Heart right ventricle (tissue), 16 donors: ENCODE measurements at places on chromosomes 1 and 21. TPM values are rescaled to one million over a fixed set of nuclear protein-coding genes. Genes with fewer than 3 reads are reported as not detected.

- no peak for DNase-seq
These were observed 203.8 kb upstream of the POU3F1 start for GRCh38 chr1:38250356-38250755.

Gene LRRC40
- 6.5 TPM for polyA plus RNA-seq

Gene COL11A1
- polyA plus RNA-seq = not detected

- DNase-seq = no peak
These were observed 67.2 kb upstream of the B3GALNT2 start for GRCh38 chr1:235571482-235571881.

DNA sequence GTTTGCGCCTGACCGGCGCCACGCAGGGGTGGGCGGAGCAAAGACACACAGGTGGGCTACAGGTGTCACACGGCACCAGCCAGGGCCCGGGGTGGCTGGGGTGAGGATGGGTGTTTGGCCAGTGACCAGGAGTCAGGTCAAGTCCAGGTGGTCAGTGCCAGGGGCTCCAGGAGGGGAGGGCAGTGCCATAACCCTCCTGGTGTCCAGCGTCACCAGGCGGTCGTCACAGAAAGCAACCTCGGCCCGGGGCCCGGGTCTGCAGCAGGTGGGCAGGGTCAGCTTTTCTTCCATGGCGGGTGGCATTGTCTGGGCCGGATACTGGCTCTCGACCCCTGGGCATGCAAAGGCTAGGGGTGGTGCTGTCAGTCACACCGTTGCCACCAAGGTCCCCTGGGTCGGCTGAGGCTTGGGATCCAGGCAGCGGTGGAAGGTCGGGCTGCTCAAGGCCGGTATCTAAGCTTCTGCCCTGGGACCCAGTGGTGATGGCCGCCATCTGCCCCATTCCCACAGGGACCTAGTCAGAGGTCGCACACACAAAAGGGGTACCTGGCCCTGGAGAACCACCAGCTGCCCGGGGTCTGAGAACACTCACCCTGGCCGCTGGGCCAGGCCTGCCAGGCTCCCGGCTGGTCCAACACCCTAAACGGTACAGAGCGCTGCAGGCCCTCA lies 1.8 kb downstream of the FNDC10 start:
- DNase-seq = no peak

Gene NGF
- 21.6 TPM for polyA plus RNA-seq

DNA sequence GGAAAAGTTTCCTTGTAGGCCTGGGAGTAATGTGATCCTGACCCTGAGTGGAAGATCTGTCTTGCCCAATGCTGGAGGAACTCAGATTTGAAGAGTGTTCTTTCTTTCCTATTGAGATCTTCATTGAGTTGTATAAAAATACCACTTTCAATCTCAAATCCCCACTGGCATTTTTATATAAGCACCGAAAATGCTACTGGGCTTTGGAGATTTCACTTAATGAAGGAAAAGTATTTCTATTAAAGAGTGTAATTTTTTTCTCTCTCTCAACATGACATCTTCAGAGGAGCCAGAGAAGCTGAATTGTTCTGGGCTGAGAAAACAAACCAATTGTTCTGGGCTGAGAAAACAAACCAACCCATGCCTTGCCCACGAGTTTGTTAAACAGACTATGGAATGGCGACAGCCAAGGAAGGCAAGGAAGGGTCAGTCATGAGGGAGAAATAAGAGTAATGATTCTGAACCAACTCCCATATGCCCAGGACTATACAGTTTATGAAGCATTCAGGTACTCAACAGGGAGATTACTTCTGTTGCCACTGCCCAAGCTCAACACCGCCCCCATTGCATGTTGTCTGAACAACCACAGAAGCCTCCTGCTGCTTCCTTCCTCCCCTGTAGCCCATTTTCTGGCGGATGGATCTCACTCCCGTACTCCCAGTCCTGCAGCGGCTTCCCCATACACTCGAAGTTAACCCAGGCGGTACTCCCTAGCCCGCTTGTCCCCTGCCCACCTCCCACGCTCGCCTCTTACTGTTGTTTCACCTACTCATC lies 103.2 kb downstream of the BEND5 start:
- DNase-seq = no peak

DNA sequence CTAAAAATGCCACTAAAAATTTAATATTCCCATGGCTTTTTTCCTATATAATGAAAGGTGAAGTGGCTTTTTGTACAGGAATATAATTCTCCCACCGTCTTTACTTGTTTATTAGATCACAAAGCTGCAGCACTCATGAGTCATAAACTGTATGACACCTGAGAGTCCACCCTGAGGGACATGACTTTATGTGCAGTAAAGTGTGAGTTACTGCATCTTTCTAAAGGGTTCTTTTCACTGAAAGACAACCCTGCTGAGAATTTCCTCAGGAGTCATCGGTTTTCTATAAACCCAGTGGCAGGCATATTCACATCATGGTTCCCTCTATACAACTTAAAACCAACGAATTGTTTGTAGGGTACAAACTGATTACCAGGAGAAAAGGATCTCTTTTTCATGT lies 77.4 kb downstream of the APP start:
- no peak for DNase-seq

- no peak for DNase-seq
These were observed 258.0 kb upstream of the VAMP3 start for GRCh38 chr1:7513081-7513480.

Gene C1orf53
- polyA plus RNA-seq = 7.8 TPM

- no peak for DNase-seq
These were observed 4.4 kb upstream of the PRDM15 start for GRCh38 chr21:41883582-41883981.

Gene CEP170
- polyA plus RNA-seq = 35.4 TPM

DNA sequence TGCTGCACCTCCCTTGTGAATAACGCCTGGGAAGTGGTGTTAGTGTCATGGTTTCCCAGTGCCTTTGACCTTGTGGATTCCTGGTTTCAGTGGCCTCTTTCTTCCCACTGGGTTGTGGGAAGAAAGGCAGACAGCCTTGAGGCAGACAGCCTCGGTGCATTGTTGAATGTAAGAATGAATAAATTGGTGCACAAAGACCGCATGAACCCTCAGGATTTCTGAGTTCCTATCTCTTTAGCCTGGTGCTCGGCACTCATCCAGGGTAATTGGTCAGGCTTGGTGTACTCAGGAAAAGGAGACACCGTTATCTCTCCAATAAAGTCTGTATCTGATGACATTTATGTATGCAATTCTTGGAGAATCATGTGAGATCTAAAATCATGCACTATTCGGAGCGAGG lies 5.1 kb downstream of the ZNF362 start:
- no peak for DNase-seq

- DNase-seq = no peak
These were observed 6.7 kb downstream of the C1QTNF12 start for GRCh38 chr1:1239614-1240347.

GRCh38 chr1:166947398-166948043 lies 27.8 kb downstream of the ILDR2 start:
- peak; percentile 40 for DNase-seq

DNA sequence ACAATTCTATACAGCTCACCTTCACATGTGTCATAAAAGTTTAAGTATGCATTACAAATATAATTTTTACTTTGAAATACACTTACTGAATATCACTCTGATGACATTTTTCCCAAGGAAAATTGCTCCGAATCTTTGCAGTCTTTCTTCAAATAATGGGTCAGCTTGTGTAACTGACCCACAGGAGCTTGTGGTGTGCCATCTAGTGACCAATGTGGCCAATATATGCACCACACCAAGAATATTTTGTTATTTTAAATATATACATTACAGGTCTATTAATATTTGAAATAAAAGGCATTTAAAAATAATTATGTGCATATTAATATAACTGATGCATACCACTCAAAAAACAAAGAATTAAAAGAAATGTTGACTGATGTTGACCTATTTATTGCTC lies 271.4 kb downstream of the TBX15 start:
- DNase-seq = no peak

Gene PLA2G2F
- not detected for polyA plus RNA-seq

Gene OR10K1
- polyA plus RNA-seq = not detected

- DNase-seq = no peak
These were observed 70.7 kb downstream of the PGM1 start for GRCh38 chr1:63663873-63664272.

DNA sequence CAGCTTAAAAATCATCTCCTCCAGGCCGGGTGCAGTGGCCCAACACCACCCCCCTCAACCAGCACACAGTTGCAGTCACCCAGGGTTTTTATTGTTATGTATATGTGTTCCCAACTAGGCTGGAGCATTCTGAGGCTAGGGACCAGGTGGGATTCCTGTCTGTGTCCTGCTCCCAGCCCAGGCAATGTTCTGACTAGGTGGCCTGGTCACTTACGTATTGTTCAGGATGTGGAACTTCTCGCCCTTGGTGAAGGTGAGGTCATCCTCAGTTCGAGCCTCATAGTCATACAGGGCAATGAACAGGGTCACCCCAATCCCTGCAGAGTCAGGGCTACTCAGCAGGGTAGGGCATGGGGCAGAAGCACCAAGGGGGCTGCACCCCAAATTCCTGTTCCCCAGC lies 12.2 kb downstream of the FGR start:
- no peak for DNase-seq

- no peak for DNase-seq
These were observed 25.9 kb upstream of the CD84 start for GRCh38 chr1:160605205-160605604.

DNA sequence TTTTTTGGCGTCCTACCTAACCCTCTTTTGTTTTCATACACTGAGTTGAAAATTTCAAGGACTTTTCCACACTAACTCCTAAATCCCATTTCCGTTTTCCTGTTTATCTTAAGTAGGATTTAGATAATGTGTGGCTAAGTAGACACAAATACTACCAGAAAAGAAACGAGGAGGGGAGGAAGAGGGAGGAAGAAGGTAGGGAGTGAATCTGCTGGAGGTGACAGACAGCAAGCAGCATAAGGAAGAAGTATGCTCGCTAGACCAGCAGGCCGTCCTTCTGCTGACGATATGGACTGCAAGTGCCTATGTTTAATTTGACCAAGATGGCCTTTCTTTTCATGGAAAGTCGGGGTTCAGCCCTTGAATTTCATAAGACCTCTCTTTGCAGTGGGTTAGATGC lies 256.9 kb upstream of the RAB4A start:
- DNase-seq = no peak

Gene DNASE2B
- not detected for polyA plus RNA-seq

DNA sequence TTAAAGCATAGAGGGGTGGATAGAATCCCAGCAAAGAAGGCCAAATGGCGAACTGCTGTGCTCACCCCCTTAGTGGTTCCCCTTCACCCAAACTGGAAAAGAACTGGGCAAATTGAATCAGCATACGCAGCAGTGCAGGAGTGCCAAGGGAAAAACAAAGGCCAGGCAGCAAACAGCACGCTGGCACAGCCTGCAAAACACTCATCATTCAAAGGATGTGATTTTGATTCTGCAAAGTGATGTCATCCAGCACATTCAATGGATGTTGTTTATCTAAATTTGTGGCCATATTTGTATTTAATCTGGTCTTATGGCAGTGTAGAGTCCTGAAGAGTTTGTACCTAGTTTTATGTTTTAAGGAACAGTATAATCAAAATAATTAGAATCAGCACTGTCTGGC lies 71.8 kb upstream of the ECE1 start:
- no peak for DNase-seq

Gene SHISA4
- 72.6 TPM for polyA plus RNA-seq

DNA sequence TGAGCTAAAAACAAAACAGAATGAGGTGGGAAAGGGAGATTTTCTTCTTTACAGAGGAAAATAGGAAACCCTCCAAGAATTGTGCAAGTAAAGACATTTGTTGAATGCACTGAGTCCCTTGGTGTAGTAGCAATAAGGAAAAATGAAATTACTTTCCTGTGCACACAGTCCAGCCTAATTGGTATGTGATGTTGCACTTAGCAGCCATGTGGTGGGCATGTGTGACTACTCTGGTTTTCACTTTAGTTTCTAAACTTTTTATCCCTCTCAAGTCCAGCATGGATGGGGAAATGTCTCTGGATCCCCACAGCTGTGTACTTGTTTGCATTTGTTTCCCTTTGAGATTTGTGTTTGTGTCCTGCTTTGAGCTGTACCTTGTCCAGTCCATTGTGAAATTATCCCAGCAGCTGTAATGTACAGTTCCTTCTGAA lies 7.1 kb upstream of the AGO3 start:
- no peak for DNase-seq

GRCh38 chr21:42102991-42103390 lies 31.9 kb downstream of the UMODL1 start:
- no peak for DNase-seq

GRCh38 chr1:9539829-9540550 lies 725 bp downstream of the SLC25A33 start:
- peak; percentile 32 for DNase-seq

DNA sequence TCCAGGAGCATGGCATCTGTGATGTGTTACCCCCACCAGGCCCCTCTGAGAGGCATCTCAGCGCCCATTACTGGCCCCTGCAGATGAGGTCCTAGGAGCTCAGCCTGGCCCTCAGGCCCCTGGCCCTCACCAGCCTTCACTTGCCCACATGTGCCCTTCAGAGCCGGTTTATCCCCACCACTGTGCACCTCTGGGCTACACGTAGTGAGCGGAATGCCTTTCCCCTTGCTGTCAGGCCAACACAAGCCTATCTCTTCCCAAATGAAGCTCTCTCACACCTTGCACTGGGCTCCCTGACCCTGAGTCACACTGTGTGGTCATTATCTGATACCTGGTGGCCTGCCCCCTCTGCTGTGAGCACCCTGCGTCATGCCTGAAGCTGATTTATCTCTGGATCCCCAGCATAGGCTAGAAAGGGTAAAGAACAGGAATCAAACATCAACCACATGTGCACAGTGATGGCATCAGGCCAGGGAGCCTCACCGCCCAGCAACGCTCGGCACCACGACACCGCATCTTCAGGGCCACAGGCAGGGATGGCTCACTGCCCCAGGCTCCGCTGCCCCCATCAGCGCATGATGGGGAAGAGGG lies 49.1 kb downstream of the GLIS1 start:
- DNase-seq = no peak

Gene PRDM16
- 16.8 TPM for polyA plus RNA-seq

Gene LCE1E
- polyA plus RNA-seq = not detected

GRCh38 chr1:55530749-55531478 lies 315.8 kb upstream of the USP24 start:
- no peak for DNase-seq

Gene SERTAD4
- 2.3 TPM for polyA plus RNA-seq

Gene PTGFR
- polyA plus RNA-seq = 0.12 TPM

Gene SLC2A5
- 1.7 TPM for polyA plus RNA-seq

- DNase-seq = no peak
These were observed 297.0 kb upstream of the NCAM2 start for GRCh38 chr21:20701235-20701634.

- DNase-seq = no peak
These were observed 39.2 kb downstream of the MX1 start for GRCh38 chr21:41465176-41465781.

Gene CNKSR1
- polyA plus RNA-seq = 5.7 TPM

Gene C8B
- polyA plus RNA-seq = not detected
